ENCODE measurements at places on chromosomes 6 and 20. TPM values are rescaled to one million over a fixed set of nuclear protein-coding genes. Genes with fewer than 3 reads are reported as not detected.

DNA sequence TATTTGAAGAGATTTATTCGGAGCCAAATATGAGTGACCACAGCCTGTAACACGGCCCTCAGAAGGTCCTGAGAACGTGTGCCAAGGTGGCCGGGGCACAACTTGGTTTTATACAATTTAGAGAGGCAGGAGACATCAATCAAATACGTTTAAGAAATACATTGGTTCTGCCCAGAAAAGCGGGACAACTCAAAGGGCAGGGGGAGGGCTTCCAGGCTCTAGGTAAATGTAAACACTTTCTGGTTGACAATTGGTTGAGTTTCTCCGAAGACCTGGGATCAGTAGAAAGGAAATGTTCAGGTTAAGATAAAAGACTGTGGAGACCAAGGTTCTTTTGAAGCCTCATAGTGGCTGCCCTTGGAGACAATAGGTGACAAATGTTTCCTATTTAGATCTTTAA lies 18.9 kb upstream of the KIF25 start:
- DNase-seq: no peak

Gene FNDC1
- total RNA-seq: 0.21 TPM

- no peak for DNase-seq
Measured at GRCh38 chr20:46875059-46875458, 19.6 kb upstream of the EYA2 start.

GRCh38 chr20:46343348-46343974 lies 35.2 kb upstream of the CDH22 start:
- DNase-seq: no peak

Gene LY86
- total RNA-seq: 2.3 TPM

DNA sequence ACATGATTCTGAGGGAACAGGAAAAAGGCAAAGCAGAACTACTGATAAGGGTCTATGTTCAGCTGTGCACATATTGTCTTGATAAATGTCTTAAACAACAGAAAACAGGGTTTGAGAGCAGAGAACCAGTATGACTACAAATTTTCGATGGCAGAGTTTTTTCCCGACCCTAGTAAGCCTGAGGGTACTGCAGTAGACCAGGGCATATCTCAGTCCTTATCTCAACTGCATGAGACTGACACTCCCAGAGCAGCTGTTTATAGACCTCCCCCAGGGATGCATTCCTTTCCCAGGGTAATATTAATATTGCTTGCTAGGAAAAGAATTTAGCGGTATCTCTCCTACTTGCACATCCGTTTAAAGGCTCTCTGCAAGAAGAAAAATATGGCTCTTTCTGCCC lies 1176.8 kb upstream of the ADGRB3 start:
- DNase-seq: no peak

Gene TTBK1
- total RNA-seq: 0.53 TPM

Gene SLC17A3
- total RNA-seq: not detected

GRCh38 chr20:64105846-64106434 lies 1.4 kb downstream of the NPBWR2 start:
- no peak for DNase-seq

DNA sequence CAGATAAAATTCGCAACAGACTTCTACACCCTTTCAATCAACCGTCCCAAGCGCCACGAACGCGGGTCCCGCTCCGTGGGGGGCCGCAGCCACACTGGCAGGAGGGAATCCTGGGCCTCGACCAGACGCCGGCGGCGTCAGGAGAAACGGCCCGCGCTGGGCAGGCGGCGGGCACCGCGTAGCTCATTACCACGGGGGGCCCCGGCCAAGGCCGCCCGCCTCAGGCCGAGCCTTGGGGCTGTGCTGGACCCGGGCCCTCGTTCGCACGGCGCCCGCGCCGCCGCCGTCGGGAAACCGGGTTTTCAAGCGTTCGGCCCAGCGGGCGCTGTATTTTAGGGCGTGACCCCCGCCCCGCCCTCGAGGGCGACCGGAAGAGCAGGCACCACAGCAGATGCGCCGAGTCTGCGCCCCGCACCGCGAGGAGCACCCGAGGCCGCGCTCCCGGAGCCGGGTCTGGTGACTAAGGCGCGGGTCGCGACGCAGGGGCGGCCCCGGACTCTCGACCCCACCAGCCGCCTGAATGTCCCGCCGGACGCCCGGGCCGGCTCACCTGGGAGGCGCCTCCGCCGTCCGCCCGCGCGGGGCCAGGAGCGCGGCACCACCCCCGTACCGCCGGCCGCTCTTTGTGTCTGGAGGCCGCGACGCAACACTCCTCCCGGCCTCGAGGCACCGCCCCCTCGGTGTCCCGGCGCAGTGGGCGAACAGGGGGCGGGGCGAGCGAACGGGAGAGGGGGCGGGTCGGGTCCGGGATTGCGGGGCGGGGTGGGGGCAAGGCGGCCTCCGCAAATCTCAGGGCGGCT lies at the start of gene NINL:
Gene NINL, minus strand, starts transcription at position 627 of the 800 bp plus-strand sequence. CDS start 58,944 bp downstream, outside the sequence.
- peak; percentile 55 for DNase-seq

- no peak for DNase-seq
Measured at GRCh38 chr6:130922922-130923321, 95.7 kb downstream of the SMLR1 start.

Gene EYS
- 0.59 TPM for total RNA-seq

DNA sequence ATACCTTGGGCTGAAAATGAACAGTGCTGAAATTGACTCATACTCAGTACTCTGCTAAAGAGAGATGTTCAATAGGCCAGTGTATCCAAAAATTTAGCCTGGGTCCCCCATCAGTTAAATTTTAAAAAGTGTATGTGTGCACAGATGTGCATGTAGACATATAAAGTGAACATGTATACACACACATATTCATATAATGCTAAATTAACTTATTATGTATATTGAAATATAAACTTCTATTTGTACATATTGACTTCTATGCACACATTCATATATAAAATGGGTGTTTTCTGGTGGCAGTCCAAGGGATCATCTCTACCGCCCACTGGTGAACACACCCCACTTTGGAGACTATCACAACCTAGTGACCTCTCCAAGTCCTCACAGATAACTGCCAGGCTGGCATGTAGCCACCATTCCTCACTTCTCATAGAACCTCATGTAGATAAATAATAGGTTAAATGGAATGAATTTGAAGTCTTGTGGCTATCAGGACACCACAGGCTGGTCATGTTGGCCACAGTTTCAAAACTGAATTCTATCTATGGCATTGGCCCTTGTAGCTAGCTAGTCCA lies 8.8 kb downstream of the SLC22A16 start:
- no peak for DNase-seq

Gene DDAH2
- 139 TPM for total RNA-seq

GRCh38 chr20:35319192-35319870 lies 27.1 kb upstream of the FAM83C start:
- no peak for DNase-seq

- DNase-seq: no peak
Measured at GRCh38 chr6:166435574-166435973, 52.8 kb upstream of the MPC1 start.

DNA sequence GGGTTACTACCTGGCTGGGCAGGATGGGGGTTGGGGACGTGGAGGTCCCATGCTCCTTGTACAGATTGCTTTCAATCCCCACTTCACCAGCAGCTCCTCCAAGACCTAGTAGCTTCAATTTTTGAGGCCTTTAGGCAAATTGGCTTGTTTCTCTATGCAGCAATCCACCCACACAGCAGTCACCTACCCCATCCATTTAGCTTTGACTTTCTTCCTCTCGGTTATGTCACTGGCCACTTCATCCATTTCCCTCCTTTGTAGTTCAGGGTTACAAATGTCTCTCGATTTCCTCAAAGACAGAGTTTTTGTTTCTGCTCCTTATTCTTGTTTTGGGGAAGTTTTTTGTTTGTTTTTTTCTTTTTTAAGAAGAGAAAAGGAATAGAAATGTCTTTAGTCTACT lies 33.4 kb upstream of the RSPO4 start:
- no peak for DNase-seq

All from left colon (tissue), 2 donors.